NCI-H345 (cell line): ENCODE measurements at places on chromosomes 6 and 20.

DNA sequence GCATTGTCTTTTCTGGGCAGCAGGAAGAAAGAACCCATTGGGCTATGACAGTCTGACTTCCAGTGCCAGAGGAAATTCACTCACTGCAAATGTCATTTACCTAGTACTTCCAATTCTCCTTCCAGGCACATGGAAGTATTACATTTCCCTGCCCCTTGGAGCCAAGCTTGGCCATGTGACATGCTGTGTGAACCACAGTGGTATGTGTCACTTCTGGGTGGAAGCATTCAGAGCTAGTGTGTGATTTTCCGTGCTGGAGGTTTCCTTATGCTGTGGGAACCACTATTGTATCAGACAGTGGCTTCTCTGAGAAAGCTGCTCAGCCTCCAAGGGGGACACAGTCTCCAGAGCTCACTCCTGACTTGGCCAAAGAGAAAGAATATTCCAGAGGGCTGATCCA is 387.6 kb downstream of the CDC5L start:
- no peak for DNase-seq

GRCh38 chr6:117615750-117616390 is 13.6 kb upstream of the GOPC start:
- DNase-seq, result no peak

- no peak for DNase-seq
These were observed 64.3 kb downstream of the ARID1B start for GRCh38 chr6:156841508-156841907.

- no peak for DNase-seq
These were observed 5.6 kb upstream of the SLC17A9 start for GRCh38 chr20:62946918-62947317.

- no peak for DNase-seq
These were observed 81.6 kb upstream of the MLN start for GRCh38 chr6:33885132-33886057.

DNA sequence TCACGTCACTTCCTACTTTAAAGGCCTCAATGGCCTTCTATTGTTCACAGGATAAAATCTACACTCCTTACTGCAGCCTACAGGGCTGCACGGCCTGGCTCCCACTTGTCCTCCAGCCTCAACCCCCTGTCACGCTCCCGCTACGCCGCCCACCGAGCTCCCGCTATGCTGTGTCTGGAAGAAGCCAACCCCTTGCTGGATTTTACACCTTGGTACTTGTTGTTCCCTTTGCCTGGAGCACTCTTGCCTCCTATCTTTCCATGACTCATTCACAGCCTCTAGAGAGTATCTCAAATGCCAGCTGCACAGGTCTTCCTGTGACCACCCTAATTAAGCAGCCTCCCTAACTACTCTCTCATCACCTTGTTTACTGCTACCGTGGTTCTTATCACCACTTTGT is 259.9 kb downstream of the PRKN start:
- no peak for DNase-seq

GRCh38 chr6:14929291-14929690 is 316.6 kb upstream of the JARID2 start:
- DNase-seq, result no peak
